Left cardiac atrium (tissue), 4 donors: ENCODE measurements at places on chromosomes 5 and 9. TPM values are rescaled to one million over a fixed set of nuclear protein-coding genes. Genes with fewer than 3 reads are reported as not detected.

The LCN9 gene
- total RNA-seq = not detected

The ENDOG gene
- total RNA-seq = 61.8 TPM

The MAP3K1 gene
- total RNA-seq = 8.4 TPM

The GABRB2 gene
- 1.4 TPM for total RNA-seq

The ZFP2 gene
- total RNA-seq = 1.2 TPM

The ENHO gene
- total RNA-seq = 0.60 TPM

The C1QTNF2 gene
- 2.3 TPM for total RNA-seq

The FCHSD1 gene
- 7.3 TPM for total RNA-seq

The STPG3 gene
- not detected for total RNA-seq

The CCL27 gene
- total RNA-seq = not detected

The RANBP3L gene
- 0.18 TPM for total RNA-seq

The WHRN gene
- 7.0 TPM for total RNA-seq

The CAVIN4 gene
- 18.6 TPM for total RNA-seq

The NDUFS6 gene
- 86.1 TPM for total RNA-seq

The CLIC3 gene
- total RNA-seq = 8.5 TPM

The PCDHA3 gene
- total RNA-seq = 0.06 TPM

The SHISAL2B gene
- total RNA-seq = not detected

The ORM2 gene
- not detected for total RNA-seq

The ZNF883 gene
- 2.8 TPM for total RNA-seq

The HAND1 gene
- total RNA-seq = 4.7 TPM

The SLC34A3 gene
- total RNA-seq = not detected

The GZMA gene
- 0.37 TPM for total RNA-seq

The SGCD gene
- total RNA-seq = 93.4 TPM

The GPX8 gene
- 21.8 TPM for total RNA-seq
